ENCODE measurements at places on chromosomes 4 and X.
A peak's percentile ranks its signal among the peaks of the same experiment; 100 is the strongest.

DNA sequence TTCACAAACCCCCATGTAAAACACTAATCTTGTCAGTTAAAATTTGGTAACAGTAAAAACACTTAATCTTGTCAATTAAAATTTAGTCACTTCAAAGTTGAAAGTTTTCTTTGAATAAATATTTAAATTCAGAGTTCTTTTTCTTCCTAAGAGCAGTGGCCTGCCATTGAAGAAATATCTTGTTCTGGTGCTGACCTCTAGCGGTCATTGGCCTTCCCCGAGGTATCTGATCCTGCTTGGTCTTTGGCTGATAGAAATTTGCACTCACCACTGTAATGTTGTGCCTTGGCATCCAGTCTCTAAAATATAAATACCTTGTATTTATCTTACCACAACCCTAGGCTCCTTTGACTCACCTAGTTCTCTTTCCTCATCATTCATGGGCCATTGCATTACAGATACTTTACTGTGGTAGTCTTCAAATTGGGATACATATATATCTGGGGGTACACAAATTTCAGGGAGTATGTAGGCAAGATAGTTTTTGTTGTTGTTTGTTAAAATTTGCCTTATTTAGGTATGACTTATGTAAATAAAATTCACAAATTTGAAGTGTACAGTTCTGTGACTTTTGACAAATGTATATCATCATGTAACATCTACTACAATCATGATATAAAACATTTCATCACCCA is 6.7 kb upstream of the ART3 start:
- DNase-seq = peak; percentile 65

DNA sequence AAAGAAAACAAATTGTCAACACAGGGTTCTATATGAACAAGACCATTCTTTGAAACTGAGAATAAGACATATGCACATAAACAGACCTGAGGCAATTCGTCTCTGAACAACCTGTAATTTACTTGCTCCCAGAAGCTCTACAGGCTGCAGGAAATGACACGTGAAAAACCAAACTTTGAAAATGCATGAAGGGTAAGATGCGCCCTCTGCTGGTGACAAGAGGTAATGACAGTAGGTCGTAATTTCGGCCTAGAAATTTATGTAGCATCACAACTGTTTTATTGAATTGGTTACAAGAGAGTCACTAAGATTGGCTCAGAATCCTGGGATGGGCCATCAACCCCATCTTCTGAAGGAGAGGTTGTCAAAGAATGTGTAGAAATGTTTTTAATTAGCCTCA is 276.5 kb downstream of the PPP4R3C start:
- no peak for DNase-seq

DNA sequence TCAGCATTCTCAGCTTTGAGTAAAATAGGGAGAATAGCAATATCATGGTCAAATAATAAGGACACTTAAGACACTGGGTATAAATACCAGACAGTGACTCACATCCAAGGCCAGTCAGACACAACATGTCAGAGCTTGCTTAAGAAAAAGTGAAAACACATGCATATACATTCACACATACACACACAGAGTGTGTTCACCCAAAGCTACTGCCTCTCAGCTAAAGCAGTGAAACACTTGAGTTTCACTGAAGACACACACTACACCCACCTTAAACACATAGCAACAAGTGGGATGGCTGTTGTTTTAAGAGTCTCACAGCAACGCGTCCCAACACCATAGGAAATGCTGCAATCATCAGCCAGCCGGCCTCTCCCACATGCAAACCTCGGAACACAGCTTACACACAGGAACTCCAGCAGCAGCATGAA is 14.4 kb downstream of the SHROOM4 start:
- DNase-seq = no peak

- no peak for DNase-seq
Measured at GRCh38 chrX:101745046-101745445, 85.4 kb upstream of the ARMCX2 start.

- no peak for DNase-seq
Measured at GRCh38 chrX:153478746-153479145, 8.4 kb upstream of the HAUS7 start.

DNA sequence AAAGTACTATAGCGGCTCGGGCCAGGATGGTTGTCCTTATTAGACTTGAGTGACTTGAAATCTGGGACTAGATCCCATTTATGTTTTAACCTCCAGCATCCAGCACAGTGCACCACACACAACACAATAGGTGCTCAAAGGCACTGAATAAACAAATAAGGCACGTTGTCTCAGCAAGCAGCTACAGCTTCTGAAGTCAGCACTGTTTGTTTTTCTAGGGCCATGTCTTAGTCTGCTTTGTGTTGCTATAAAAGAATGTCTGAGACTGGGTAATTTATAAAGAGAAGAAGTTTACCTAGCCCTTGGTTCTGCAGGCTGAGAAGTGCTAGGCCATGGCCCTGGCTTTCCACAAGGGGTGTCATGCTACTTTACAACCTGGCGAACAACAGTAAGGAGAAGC is 102.1 kb upstream of the LNX1 start:
- no peak for DNase-seq

- DNase-seq = no peak
Measured at GRCh38 chr4:48031802-48032525, 15.4 kb downstream of the NIPAL1 start.

- no peak for DNase-seq
Measured at GRCh38 chr4:86432559-86433134, 72.8 kb upstream of the MAPK10 start.

DNA sequence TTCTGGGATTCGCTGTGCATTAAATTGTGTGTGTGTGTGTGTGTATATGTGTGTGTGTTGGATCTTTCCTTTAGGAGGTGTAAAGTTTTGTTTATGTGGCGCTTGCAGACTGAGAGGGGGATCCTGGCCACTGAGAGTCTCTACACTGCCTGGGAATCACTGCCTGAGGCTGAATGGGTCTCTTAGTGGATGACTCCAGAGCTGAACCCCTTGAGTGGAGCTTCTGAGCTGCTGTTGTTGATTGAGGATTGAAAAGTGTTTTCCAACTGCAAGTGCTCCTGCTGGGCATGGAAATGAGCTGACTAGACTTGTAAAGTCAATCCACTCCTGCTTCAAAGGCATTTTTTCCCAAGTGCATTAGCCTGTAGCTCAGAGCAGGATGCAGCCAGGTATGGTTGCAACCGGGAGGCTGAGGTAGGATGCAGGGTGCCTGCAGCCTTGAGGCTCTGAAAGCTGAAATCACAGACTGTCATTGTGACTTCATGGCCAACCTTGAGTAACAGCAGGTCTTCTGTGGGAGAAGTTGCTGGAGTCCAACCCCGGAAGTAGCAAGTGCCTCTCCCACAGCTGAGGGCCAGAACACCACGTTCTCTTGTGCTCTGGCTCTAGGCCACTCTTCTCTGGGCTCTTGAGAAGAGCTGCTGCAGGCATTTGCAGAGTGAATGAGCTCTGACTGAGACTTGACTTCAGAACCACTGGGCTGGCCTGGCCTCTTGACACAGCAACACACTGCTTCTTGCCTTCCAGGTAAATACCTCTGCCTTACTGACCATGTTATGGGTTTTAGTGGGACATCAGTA is at the start of gene TBX22:
Gene TBX22, plus strand, starts transcription at position 613 of the 800 bp plus-strand sequence. CDS start 7,517 bp downstream, outside the sequence.
- no peak for DNase-seq

GRCh38 chrX:15525664-15526416 is 25.2 kb downstream of the BMX start:
- no peak for DNase-seq

GRCh38 chr4:48173056-48173991 is 39.3 kb upstream of the TXK start:
- no peak for DNase-seq

GRCh38 chr4:153341575-153342090 is 2.9 kb upstream of the MND1 start:
- DNase-seq = no peak

GRCh38 chr4:128393101-128393704 is 105.6 kb upstream of the PGRMC2 start:
- no peak for DNase-seq

DNA sequence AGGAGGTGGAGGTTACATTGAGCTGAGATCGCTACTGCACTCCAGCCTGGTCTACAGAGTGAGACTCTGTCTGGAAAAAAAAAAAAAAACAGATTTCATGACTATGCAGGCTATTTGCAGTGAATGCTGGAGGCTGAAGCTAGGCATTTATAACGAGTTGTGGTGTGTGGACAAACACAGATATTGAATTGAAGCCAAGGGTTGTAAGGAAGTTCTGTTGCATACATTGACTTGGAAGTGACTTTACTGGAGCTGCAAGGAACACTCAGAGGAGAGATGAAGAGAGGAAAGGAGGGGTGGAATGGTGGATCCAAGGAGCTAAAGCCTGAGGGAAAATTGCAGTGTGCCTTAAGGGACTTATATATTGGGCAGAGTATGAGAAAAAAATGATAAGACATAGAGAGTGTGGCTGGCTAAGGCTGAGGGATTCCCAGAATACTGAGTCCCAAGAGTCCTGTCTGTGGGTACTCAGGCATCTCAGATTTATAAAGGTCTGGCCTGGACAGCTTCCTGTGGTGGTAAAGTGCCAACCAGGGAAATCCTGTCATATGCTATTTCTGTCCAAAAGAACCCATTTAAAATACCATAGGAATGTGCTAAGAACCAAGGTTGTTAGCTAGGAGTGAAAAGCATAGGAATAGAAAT is 87.8 kb upstream of the GUCY1A1 start:
- no peak for DNase-seq

- DNase-seq = no peak
Measured at GRCh38 chr4:155604718-155605626, 61.7 kb upstream of the GUCY1A1 start.

DNA sequence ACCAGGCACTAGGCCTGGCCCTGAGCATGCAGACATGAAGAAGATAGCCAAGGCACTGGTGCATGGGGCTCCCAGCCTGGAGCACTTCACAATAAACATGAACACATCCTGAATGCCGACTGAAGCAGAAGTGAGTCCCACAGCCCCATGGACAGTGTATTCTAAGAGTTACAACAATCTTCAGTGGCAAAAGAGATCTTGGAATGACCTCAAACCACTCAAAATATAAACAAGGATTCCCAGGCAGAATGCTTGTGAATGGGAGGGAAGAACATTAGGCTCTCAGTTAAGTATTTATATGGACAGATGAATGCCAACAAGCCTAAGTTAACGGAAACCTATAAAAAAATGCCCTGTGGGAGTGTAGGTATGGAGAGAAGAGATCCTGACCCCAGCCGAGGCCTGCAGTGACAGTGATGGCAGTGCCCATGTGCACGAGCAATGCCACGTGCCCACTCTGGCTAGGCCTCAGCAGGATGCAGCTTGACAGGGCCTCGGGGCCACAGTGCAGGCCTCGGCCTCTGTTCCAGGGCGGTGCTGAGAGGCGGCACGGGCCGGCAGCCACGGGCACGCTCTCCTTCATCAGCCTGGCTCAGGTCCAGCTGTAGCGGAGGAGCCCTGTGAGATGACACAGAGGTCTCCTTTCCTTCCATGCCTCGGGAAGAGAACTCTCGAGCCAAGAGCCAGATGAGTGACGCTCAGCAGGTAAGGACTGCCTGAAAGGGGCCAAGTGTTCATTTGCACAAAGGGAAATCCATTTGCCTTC is 49.2 kb downstream of the IRF2 start:
- no peak for DNase-seq

GRCh38 chr4:177405508-177405907 is 36.7 kb downstream of the AGA start:
- no peak for DNase-seq

DNA sequence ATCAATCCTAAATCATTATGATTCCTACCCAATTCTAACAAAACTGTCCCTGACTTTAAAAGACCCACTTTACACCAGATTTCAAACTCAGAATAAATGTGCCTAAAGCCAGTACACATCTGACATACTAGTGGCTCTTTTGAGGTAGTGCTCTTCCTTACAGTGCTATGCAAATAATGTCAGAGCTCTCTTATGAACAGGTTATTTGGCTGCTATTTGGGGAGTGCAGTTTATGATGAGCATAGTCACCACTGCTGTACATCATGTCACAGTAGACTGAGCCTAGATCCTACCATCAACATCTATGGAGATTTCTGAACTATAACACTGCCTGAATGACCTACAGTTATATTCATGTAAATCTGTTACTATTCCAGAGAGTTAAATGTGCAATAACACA is 50.4 kb upstream of the PAGE5 start:
- no peak for DNase-seq

- DNase-seq = no peak
Measured at GRCh38 chr4:20428436-20429160, 176.9 kb downstream of the SLIT2 start.

GRCh38 chr4:98555798-98556445 is 102.5 kb downstream of the TSPAN5 start:
- no peak for DNase-seq

DNA sequence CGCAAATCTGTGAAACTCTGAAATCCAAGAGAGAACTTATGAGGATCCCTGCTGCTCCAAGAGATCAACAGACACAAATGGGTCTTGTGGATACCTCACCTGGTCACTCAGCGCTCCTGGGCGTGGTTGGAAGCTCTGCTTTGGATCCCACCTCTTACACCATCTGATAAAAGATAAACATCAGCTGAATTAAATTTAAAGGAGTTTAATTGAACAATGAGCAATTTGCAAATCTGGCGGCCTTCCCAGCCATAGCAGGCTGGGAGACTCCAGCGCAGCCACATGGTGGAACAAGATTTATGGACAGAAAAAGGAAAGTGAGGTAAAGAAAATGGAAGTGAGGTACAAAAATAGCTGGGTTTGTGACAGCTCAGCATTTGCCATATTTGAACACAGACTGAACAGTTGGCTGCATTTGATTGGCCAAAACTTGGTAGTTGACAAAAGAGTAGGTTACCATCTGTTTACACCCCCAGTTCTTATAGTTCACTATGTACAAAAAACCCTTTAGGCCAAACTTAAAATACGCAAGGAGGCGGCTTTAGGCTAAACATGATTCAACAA is 437.3 kb upstream of the NDST3 start:
- DNase-seq = no peak

- no peak for DNase-seq
Measured at GRCh38 chr4:41319553-41319952, 62.8 kb downstream of the UCHL1 start.

- no peak for DNase-seq
Measured at GRCh38 chrX:50075630-50076339, 125.0 kb downstream of the AKAP4 start.

- DNase-seq = no peak
Measured at GRCh38 chr4:164924670-164925238, 47.8 kb downstream of the APELA start.

DNA sequence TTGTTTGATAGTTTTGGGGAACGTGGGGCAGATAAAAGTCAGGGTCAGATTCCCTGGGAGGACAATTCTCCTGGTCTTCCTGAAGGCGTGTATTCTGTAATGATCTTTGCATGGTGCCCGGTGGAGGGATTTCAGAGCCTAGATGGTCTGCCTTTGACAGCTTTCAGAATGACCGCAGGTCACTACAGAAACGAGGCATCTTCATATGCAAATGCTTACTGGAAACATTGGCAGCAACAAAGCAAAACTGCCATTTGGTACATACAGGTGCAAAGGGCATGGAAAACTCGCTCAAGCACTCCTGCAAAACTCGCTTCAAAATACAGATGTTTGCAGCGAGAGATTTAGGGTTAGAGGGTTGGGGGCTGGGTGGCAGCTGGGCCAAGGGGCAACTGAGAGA is 8.8 kb downstream of the C4orf50 start:
- no peak for DNase-seq
